Forelimb muscle (tissue), 1 donor: ENCODE measurements at places on chromosomes 5 and 9.

DNA sequence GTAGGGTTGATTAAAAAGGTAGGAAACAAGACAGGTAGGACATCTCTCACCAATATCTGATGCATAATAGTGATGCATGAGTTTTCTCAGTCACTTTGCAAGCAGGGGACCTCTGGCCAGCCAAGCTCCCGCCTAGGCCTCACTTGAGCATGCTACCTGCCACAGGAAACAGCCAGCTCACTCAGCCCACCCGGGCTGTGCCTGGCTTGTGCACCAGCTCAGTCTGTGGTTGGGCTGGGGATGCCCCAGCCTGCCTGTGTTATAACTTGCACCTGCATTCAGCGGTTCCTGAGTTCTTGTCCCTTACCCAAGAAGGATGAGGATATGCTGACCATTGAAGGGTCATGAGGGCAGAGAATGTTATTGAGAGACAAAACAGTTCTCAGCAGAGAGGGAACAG, 172.8 kb upstream of the PLCXD3 start:
- no peak for DNase-seq

DNA sequence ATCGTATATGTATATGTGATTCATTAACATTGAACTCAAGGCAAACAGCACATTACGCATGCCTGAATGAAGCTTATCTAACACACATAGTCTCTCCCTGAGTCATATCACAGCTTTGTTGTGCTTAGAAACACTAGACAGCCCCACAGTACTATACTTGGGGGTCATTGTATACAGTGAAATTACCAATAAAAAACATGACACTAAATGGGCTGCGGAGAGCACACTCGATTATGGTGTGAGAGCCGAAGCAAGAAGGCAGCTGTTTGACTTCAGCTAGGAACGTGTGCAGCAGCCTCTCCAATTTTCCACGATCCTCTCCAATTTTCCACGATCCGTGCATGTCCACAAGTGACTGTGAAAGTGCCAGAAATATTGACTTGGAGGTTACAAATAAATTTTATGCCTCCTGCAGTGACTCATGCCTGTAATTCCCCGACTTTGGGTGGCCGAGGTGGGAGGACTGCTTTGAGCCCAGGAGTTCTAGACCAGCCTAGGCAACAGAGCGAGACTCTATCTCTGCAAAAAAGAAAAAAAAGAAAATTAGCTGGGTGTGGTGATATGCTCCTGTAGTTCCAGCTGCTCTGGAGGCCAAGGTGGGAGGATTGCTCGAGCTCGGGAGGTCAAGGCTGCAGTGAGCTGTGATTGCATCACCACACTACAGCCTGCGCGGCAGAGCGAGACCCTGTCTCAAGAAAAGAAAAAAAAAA, 102.4 kb downstream of the DAPK1 start:
- DNase-seq, result peak; percentile 92

- DNase-seq, result no peak
Measured at GRCh38 chr5:6843821-6844220, 130.6 kb downstream of the TENT4A start.

DNA sequence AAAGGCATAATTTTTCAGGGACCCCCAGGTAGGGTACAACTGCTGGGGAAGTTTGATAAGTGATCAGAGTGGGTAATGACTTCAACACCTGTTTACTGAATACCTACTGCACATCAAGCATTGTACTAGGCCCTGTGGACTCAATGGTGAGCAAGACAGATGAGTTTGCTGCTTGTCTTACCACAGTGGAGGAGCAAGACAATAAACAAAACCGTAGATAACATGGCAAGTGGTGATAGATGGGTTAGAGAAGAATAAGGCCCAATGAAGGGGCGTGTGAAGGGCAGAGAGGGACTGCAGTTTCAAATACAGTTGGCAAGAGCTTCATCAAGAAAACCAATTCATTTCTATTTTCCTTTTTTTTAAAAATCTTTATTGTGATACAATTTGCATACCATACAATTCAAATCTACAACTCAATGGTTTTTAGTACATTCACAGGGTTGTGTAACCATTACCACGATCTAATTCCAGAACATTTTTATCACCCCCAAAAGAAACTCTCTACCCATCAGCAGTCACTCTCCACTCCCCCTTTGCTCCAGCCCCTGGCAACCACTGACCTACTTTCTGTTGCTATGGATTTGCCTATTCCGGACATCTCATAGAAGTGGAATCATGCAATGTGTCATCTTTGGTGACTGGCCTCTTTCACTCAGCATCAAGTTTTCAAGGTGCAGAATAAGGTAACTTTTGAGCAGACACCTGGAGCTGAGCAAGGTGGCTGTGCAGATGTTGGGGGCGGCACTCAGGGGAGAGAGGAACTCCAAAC, 31.9 kb upstream of the HAND1 start:
- no peak for DNase-seq

DNA sequence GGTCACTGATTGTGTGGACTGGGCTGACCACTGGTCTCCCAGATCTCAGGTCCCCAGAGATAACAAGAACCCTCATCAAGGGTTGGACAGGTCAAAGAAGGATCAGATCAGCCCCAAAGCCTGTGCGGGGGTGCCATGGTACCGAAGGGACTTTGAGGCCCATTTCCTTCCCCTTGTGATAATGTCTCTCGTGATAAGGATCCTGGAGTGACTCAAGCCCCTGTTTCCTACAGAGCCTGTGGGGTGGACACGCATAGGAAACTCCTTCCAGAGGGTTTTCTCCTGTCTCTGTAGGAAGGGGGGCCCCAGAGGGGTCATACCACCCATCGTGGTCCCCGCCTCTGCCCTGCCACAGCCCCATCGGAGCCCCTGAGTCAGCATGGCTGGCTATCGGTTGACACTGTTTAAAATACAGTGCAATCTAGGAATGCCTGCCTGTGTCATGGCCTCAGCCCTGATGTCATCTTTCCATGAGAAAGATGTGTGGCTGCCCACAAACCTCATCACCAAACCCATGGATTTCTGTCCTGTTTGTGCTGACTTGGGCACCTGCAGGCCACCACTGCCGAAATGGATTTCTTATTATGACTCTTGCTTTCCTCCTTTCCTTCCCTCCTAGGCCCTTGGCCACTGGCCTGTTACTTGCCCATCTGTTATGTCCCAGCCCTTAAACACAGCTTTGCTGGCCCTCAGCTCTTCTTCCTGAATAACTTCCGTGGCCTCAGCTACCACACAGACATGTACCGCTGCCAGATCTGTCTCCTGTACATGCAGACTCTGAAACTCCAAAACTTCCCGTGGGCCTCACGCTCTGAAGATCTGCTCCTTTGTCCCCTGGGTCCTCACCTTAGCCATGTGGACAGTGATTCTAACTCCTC, 2.9 kb upstream of the CSF2 start:
- no peak for DNase-seq

- no peak for DNase-seq
Measured at GRCh38 chr9:33465596-33466564, 7.8 kb downstream of the NOL6 start.

- DNase-seq, result no peak
Measured at GRCh38 chr9:90975781-90976538, 174.3 kb downstream of the SYK start.

GRCh38 chr5:174204535-174205313, 159.2 kb downstream of the NSG2 start:
- no peak for DNase-seq

DNA sequence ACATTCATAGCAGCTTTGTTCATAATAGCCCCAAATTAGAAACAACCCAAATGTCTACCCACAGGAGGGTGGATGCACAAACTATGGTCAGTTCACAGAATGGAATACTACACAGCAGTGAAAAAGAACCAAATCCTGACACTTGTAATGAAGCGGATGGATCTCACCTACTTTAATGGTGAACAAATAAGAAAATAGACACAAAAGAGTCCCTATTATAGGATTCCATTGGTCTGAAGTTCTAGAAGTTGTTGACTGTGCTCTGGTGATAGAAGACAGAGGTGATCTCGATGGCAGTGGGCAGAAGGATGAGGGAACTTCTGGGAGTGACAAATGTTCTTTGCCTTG, 20.6 kb upstream of the LAMC3 start:
- DNase-seq, result no peak

GRCh38 chr5:52497133-52497693, 290.5 kb upstream of the ITGA1 start:
- no peak for DNase-seq

- DNase-seq, result no peak
Measured at GRCh38 chr5:43409809-43410271, 2.4 kb downstream of the CCL28 start.

- DNase-seq, result no peak
Measured at GRCh38 chr5:167413506-167413905, 877.9 kb upstream of the WWC1 start.

- DNase-seq, result no peak
Measured at GRCh38 chr9:72691671-72692070, 170.3 kb downstream of the TMC1 start.
